Kidney (tissue), 22 donors: ENCODE measurements at places on chromosomes 3 and 15. TPM values are rescaled to one million over a fixed set of nuclear protein-coding genes. Genes with fewer than 3 reads are reported as not detected.

- no peak overlapping the region for H3K27ac ChIP-seq
- H3K36me3 ChIP-seq, result no peaks in the 10 kb centered on the region
- H3K4me3 ChIP-seq, result no peak overlapping the region
Observed at GRCh38 chr3:178512647-178513046, 23.6 kb upstream of the KCNMB2 start.

DNA sequence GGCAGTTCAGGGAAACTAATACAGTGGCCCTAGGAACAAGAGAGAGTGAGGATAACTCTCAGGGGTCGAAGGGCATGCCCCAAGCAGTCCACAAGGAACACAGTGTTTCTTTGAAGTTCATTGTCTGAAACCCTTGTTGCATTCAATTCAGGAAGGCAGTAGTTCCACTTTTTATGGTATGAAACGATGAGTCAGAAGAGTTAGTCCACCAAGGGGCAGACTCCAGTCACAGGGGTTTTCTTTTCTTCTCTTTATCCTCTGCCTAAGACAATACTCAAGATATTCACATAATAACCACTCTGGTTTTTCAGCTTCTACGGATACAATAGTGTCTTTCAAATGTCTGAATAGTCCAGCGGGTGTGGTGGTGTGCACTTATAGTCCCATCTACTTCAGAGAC lies 23.7 kb upstream of the TICRR start:
- no peaks in the 10 kb centered on the region for H3K36me3 ChIP-seq
- H3K27me3 ChIP-seq, result no peaks in the 10 kb centered on the region
- no peaks in the 10 kb centered on the region for H3K4me1 ChIP-seq
- no peak for DNase-seq
- H3K4me3 ChIP-seq, result no peak overlapping the region
- H3K27ac ChIP-seq, result no peak overlapping the region

- no peaks in the 10 kb centered on the region for H3K36me3 ChIP-seq
- no peak for DNase-seq
- no peak overlapping the region for H3K27ac ChIP-seq
- no peaks in the 10 kb centered on the region for H3K27me3 ChIP-seq
Observed at GRCh38 chr3:66904831-66905493, 93.1 kb upstream of the KBTBD8 start.

SLCO2A1 gene
- total RNA-seq, result 169 TPM

SI gene
- not detected for total RNA-seq

MESP2 gene
- 0.47 TPM for total RNA-seq

GRCh38 chr3:66220066-66220465 lies 735 bp upstream of the SLC25A26 start:
- H3K4me1 ChIP-seq, result no peaks in the 10 kb centered on the region
- peak; percentile 16 for DNase-seq
- H3K4me3 ChIP-seq, result peak overlapping the region; percentile 91

DNA sequence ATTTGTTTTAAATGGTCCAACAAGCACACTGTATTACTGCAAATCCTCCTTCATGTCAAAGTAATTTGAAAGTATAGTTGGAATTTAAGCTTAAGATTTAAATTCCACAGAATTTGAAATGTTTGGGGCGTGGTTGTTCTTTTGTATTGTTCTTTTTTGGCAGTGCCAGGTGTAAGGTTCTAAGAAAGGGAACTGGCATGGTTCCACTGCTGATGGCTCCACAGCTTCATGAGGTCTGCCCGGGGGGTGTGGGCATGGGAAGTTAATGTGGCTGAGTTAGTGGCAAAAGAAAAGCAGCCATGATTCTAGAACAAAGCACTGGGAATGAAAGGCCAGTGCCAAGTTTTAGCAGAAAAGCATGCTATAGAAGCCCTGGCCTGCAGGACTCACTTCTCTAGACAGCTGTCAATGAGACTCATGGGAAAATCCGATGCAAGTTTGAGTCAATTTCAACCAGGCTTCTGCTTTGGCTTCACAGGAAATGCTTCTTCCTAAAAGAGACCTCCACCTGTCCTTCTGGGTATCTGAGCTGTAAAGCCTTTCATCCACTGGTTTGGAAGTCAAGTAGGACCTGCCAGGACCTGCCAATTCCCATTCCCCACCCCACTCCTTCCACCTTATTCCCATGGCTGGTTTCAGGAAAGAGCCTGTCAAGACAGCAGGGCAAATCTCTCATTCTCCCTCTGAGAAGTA lies 18.9 kb downstream of the CDCP1 start:
- H3K4me1 ChIP-seq, result no peaks in the 10 kb centered on the region
- no peaks in the 10 kb centered on the region for H3K36me3 ChIP-seq
- no peaks in the 10 kb centered on the region for H3K27me3 ChIP-seq
- no peak overlapping the region for H3K27ac ChIP-seq

- no peaks in the 10 kb centered on the region for H3K36me3 ChIP-seq
- H3K4me3 ChIP-seq, result no peak overlapping the region
- DNase-seq, result no peak
- no peaks in the 10 kb centered on the region for H3K27me3 ChIP-seq
Observed at GRCh38 chr3:33236005-33236404, 17.4 kb upstream of the SUSD5 start.

DNA sequence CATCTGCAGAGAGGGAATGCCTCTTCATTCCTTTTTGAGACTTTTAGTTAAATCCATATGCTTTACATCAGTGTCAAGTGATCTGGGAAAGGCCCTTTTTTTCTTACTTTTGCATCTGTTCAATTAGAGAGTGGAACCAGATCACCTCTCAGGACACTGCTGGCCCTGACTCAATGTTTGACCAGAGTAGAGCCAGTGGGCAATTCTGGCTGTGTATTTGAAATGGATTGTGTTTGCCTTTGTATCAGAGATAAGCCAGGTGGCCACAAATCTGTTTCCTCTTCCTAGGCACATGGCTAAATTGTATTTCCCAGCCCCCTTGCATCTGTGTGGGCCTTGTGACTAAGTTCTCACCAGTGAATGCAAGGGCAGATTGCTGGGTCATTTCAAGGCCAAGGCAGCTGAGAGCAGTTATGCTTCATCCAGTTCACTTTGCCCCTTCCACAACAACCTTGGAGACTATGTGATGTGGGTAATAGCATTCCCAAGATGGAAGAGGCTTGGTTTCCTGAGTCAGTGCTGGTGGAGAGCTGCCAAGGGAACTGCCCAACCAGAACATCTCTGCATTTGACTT lies 75.6 kb upstream of the CACNA2D3 start:
- H3K4me3 ChIP-seq, result no peak overlapping the region
- peak overlapping the region; percentile 55 for H3K27ac ChIP-seq
- DNase-seq, result peak; percentile 22
- H3K4me1 ChIP-seq, result no peaks in the 10 kb centered on the region
- no peaks in the 10 kb centered on the region for H3K27me3 ChIP-seq

VGLL4 gene
- total RNA-seq, result 78.5 TPM

DNA sequence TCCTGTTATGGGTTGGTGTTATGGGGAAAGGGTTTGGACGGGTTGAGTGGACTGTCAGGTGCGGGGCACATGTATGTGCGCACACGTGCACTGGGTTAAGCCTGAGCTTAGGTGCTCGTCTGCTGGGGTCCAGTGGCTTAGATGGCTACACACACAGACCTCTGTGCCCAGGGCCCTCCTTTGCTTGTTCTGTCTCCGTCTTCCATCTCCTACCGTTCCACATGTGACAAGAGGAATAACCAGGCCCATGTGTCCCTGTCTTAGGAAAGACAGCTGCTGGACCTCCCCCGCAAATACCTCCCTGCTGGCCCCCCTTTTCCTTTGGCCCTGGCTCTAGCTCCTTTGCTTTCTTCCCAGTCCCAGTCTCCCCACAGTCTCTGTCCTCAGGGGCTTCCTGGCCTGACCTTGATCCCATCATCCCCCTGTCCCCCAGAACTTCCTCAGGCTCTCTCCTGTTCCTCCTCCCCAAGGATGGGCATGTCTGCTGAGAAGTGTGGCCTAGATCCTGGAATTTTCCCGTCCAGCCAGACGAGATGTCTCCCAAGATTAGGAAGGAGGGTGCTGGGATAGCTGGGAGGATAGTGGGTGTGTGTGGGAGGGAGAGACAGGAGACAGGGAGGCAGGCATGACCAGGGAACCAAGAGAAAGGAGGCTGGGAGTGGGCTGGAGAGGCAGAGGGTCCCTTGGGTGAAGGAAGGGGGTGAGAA lies 797 bp upstream of the THPO start:
- peak overlapping the region; percentile 25 for H3K4me3 ChIP-seq
- no peak for DNase-seq
- no peaks in the 10 kb centered on the region for H3K36me3 ChIP-seq
- peaks cover 24% of the 10 kb centered on the region for H3K4me1 ChIP-seq

- no peaks in the 10 kb centered on the region for H3K36me3 ChIP-seq
- H3K27ac ChIP-seq, result no peak overlapping the region
- peak; percentile 20 for DNase-seq
- H3K27me3 ChIP-seq, result no peaks in the 10 kb centered on the region
- H3K4me3 ChIP-seq, result no peak overlapping the region
Observed at GRCh38 chr3:74106925-74107324, 482.2 kb upstream of the PDZRN3 start.

GRCh38 chr15:77807115-77807514 lies 174.4 kb upstream of the LINGO1 start:
- no peaks in the 10 kb centered on the region for H3K4me1 ChIP-seq
- no peak overlapping the region for H3K4me3 ChIP-seq
- H3K36me3 ChIP-seq, result no peaks in the 10 kb centered on the region
- no peak overlapping the region for H3K27ac ChIP-seq
- no peaks in the 10 kb centered on the region for H3K27me3 ChIP-seq
